Neural crest cell (in vitro differentiated cells): ENCODE measurements at places on chromosomes 5 and 9.

DNA sequence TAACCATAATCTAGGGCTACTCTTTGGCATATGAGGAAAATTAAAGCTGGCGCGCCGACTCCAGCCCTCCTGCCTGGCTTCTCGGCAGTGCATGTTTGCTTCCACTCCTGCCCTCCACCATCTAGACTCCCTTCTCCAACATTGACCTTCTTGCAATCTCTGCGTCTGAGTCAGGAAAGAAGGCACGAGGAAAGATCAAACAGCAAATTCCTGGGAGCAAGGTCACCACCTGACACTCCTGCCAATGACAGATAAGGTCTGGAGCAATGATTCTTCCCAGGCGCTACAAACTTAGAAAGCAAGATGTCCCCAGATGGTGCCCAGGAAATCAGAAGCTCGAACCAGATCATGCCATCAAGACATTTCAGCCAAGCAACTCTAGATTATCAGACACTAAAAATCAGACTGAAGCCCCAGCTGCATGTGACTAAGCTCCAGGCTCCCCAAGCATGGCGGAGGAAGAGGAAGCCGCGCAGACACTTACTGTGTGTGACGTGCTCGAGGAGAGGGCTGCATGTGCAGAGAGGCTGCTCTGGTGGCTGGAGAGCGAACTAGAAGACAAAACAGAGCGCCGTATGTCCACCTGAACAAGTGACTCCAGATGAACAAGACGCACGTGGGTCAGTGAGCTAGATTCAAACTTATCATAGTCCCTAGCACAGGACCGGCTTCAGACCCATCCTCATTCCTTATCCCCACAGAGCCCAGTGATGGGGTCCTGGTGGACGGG lies 115.3 kb downstream of the UBE2R2 start:
- DNase-seq: no peak

- no peak for DNase-seq
Observed at GRCh38 chr9:33270146-33270545, 5.3 kb downstream of the CHMP5 start.

- no peak for DNase-seq
Observed at GRCh38 chr5:33755231-33755630, 136.6 kb downstream of the ADAMTS12 start.

DNA sequence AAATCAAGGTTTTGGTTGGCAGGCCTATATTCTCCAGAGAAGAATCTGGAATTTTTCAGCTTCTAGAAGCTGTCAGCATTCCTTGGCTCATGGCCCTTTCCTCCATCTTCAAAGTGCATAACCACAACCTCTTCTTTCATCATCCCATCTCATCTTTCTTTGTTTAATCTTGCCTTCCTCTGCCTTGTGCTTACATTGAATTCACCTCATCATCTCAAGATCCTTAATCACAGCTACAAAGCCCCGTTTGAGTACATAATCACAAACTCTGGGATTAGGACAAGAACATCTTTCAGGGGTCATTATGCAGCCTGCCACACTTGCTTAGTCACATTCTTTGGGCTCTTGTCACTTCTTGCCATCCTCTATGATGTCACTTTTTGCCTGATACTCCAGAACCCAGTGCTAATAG lies 130.3 kb downstream of the FOXD1 start:
- no peak for DNase-seq
